IPS-NIHi11 (cell line): ENCODE measurements at places on chromosomes 2 and 18.

- no peak for DNase-seq
Measured at GRCh38 chr18:22624176-22624575, 206.5 kb upstream of the CTAGE1 start.

GRCh38 chr18:42156281-42156680 lies 201.2 kb downstream of the PIK3C3 start:
- DNase-seq: no peak

GRCh38 chr2:96306370-96306769 lies 1.0 kb upstream of the SNRNP200 start:
- no peak for DNase-seq

GRCh38 chr2:18520451-18521425 lies 39.7 kb downstream of the RDH14 start:
- peak; percentile 82 for DNase-seq

DNA sequence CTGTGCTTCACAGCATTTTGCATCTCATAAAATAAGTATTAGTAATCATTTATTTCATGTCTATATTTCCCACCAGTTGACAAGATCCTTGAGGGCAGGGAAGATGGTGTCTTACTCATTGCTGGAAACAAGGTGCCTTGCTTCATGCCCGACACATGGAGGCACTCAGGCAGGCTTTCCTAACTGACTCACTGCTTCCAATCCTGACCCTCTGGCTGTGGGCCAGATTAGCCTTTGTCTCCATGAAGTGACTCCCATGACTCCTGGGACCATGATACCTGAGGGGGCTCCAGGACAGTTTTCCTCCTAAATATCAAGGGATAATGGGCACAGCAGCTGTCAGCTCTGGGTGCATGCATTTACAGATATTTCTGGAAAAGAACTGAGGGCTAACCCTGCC lies 275.1 kb downstream of the AGPS start:
- DNase-seq: no peak

- DNase-seq: no peak
Measured at GRCh38 chr2:136131961-136132824, 14.2 kb upstream of the CXCR4 start.

DNA sequence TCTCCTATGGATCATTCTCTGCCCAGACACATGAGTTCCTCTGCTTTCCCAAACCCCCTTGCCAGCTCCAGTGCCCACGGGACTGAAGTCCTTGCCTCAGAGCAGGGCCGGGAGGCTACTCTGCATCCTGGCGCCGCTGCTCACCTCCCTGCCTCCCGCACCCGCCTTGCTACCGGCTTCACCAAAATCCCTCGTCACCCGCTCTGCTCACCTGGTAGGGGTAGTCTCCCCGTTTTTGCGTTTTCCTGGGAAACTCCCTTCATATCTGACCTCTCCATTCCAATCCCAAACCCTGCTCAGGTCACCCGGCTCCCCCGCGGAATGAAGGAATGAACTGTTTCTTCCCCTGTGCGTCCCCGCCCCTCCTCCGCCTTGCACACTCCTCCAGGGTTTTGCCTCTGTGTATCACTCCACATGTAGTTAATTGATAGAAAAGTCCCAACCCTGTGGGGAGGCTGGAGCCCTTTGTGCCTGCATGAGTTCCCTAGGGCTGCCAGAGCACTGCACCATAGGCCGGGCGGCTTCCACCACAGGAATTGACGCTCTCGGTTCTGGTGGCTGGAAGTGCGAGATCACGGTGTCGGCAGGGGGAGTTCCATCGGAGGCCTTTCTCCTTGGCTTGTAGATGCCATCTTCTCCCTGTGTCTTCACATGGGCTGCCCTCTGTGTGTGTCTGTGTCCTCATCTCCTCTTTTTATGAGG lies 2.0 kb upstream of the DGKD start:
- no peak for DNase-seq

GRCh38 chr18:50559752-50560680 lies at the start of gene MAPK4:
TSS of gene MAPK4 (plus strand) at chr18:50560087. CDS start at chr18:50663959, 103,872 bp downstream.
- peak; percentile 82 for DNase-seq

DNA sequence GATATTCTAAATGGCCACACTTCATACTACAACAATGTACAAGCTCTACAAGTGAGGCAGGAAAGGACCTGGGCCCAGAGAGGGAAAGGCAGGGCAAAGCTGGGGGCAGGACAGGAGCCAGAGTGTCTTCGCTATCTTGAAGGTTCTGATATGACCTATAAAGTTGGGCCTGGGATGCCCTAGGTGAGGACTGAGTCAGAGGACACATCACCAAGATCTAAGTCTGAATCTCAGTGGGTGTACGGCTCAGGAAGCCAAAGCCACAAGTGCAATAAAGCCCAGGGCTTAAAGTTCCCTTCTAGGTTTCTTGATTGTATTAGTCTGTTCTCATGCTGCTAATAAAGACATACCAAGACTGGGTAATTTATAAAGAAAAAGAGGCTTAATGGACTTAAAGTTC lies 219.1 kb downstream of the ALK start:
- DNase-seq: no peak

GRCh38 chr2:61396005-61396404 lies 74.9 kb downstream of the USP34 start:
- no peak for DNase-seq

DNA sequence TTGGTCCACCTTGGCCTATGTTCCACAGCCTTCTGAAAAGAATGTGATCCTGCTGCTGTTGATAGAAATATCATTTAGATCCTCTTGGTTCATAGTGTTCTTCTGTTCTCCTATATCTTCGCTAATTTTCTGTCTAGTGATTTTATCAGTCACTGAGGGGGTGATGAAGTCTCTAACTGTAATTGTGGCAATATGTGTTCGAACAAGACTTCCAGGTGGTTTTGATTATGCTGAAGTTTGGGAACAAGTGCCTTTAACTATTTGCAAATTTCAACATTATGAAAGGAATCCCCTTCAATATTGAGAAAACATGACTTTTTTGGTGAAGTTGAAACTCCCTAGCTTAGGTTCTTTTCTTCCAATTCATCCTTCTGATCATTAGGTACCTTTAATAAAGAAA lies 140.4 kb downstream of the MTX2 start:
- no peak for DNase-seq

DNA sequence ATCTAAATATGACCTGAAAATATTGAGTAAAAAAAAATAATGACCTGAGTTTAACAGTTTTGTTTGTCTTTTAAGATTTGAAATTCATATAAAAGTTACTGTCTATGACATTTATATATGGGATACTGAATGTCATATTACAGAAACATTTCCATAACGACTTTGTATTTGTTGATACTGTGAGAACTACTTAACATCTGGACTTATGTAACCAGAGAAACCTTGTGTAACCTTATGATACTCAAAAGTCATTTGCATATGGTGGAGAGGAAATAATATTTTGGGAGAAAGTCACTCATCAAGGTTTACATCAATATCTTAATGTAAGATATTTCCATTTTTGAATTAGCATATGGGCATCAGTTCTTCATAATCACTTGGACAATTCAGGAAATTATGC lies 12.6 kb downstream of the MFSD6 start:
- no peak for DNase-seq

DNA sequence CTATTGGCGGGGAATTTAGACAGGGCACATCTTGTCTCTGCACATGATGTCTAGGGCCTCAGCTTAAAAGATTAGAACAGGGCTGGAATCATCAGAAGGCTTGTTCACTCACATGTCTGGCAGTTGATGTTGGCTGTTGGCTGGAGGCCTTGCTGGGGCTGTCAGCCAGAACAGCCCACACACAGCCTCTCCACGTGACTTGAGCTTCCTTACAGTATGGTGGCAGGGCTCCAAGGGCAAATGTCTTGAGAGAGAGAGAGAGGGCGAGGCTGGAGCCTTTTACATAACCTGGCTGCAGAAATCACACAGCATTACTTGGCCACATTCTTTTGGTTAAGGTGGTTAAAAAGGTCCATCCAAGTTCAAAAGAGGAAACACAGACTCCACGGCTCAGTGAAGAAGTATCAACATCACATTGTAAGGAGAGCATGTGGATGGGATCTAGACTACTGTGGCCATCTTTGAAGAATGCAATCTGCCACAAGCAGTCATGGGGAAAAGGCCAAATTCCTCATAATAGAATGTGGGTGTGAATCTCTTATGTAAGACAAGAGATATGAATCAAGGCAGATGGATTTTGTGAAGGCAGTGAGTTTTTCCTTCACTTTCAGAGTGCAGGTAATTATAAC lies 30.4 kb downstream of the SRSF7 start:
- DNase-seq: no peak

- DNase-seq: peak; percentile 11
Measured at GRCh38 chr2:27627963-27628766, 647 bp downstream of the CCDC121 start.

GRCh38 chr2:88913280-88913679 lies 221.8 kb downstream of the RPIA start:
- DNase-seq: no peak

DNA sequence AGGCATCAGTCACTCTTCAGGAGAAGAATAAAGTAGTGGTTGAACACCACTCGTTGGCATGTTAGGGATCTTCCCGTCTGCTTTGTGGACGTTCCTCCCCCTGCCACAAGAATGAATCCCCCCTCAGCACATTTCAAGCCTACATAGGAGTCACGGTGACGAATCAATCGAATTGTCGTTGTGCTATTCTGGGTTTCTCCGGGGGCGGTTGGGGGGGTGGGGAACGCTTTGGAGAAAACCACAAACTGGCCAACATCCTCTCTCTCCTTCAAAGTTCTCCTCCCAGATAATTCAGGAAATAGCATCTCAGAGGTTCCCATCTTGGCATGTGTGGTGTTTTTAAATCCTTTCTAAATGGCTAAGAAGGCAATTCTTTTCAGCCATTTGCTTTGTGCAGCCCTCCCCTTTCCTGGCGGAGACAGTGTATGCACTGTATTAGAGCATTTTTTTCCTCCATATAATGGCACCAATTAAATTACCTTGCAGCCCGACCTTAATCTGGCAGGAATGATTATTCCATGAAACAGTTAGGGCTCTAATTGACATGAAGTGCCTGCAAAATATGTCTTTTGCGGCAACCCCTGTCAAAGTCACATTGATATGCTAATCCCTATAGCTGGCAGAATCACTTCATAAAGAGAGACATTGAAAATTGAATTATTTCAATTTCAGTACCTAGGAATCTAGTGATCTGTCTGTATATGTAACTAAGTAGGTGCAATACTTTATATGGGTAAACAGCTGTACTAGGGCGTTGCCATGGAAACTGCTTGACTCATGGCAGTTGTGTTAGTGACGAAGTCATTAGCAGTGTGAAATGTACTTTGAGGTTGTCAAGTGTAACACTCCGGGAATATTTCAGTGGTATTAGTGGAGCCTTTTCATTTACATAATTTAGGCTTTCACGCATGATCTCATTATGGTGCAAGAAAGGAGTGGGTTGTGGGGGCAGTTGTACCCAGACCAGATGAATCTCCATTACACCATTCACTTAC lies 323.4 kb upstream of the SLC14A2 start:
- no peak for DNase-seq

DNA sequence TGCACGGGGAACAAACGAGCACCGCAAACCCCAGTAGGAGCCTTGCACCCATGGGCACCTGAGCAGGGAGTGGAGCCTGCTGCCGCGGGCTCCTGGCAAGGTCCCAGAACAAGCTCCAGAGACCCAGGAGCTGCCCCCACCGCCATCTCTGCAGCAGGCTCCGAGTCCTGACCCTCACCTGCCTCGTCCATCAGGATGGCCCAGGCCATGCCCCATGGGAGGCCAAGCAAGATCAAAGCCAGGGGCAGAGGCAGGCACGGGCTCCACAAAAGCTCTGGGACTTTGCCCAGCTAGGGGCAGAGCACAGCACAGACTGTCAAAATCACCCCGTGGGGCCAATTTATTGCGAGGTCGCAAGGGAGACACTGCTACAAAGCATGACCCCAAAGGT lies 43.6 kb downstream of the GPC1 start:
- peak; percentile 4 for DNase-seq

- DNase-seq: no peak
Measured at GRCh38 chr2:200944467-200945394, 18.7 kb downstream of the ORC2 start.

DNA sequence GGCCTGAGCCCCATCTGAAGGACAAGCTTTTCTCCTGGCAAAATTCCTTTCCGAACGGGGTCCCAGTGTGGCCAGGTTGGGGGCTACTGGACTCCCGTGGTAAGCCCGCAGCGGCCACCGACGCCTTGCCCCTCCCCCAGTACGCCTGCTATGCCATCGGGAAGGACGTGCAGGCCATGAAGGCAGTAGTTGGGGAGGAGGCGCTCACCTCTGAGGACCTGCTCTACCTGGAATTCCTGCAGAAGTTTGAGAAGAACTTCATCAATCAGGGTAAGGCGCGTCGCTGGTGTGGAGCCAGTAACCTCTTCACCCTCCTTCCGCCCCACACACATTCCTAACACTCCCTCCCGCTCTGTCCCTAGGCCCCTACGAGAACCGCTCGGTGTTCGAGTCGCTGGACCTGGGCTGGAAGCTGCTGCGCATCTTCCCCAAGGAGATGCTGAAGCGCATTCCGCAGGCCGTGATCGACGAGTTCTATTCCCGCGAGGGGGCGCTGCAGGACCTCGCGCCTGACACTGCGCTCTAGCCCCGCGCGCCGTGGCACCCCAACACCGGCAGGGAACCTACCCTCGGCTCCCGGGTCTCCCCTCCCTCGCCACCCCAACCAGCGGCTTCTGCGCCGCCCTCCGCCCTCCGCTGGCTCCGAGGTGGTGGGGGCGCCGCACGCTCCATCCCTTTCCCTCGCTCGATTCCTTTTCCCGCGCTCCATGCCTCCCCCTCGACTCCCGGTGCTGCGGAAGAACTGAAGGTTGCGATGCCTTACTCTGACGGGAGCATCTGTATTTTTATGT lies 13.6 kb upstream of the ANKRD53 start:
- DNase-seq: peak; percentile 85

- no peak for DNase-seq
Measured at GRCh38 chr2:146189541-146189940, 1655.3 kb upstream of the ACVR2A start.

- peak; percentile 26 for DNase-seq
Measured at GRCh38 chr18:50163505-50163904, 31.4 kb downstream of the MYO5B start.

DNA sequence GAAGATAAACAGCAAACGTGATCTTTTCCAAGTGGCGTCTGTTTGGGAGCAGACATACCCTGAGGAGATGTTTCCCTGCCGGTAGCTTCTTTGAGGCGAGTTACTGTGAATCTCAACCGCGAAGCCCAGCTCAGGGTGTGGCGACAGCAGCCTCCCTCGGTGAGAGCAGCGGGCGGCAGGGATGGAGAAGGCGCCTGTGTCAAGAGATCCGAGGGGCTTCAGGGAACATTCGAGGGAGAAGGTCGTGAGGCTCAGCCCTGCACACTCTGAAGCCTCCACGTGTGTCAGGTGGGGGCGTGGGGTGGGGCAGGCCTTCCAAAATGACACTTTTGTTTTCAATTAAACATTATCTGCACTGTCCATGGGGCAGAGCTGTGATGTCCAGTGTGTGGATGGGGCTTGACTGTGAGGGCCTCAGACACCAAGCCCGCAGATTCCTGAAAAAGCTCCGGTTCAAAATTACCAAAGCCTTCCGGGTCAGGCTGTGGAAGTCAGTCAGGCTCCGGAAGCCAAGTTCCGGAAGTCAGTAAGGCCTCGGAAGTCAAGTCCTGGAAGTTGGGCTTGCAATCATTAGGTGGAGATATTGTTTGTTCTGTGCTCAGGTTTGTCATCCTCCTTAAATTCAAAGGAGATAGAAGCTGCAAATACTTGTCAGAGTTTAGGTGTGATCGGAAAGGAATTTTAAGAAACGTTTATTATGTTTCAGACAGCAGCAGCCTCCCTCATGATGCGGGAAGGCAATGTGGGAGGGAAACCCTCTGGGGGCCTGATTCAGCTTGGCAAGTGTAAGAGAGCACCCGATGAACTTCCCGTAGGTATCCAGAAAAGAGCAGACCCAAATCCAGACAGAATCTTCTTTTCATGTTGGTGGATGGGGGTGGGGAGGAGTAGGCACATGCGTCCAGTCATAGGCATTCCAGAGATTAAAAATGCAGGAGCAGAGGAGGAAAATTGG lies 20.7 kb downstream of the SMIM21 start:
- no peak for DNase-seq

GRCh38 chr2:239927424-239927981 lies 97.6 kb downstream of the NDUFA10 start:
- DNase-seq: no peak
